CD4-positive, alpha-beta T cell treated with Interleukin-12 subunit alpha and Interleukin-12 subunit beta, for 1 hour (primary cell): ENCODE measurements at places on chromosomes 11 and 22.

GRCh38 chr11:44071157-44071556, 5.1 kb downstream of the ACCS start:
- DNase-seq, result no peak

GRCh38 chr11:6486256-6486655, 5.0 kb downstream of the TIMM10B start:
- DNase-seq, result no peak

DNA sequence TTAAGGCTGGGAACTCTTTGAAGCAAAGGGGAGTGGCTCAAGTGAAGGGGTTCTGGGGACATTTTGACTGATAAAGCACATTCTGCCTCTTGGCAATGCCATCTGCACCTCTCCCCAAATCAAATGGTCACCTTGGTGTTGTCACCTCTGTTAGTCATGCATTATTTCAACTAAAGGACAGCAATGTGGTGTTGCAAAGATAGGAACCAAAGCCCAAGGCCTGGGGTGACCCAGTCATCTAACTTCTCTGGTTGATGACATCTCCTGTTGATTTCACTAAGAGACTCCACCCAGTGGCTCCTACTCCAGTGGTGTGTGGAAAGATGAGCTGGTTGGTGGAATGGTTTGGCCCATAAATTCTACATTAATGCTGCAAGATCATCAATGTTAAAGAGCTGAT, 7.8 kb upstream of the MS4A1 start:
- DNase-seq, result no peak

DNA sequence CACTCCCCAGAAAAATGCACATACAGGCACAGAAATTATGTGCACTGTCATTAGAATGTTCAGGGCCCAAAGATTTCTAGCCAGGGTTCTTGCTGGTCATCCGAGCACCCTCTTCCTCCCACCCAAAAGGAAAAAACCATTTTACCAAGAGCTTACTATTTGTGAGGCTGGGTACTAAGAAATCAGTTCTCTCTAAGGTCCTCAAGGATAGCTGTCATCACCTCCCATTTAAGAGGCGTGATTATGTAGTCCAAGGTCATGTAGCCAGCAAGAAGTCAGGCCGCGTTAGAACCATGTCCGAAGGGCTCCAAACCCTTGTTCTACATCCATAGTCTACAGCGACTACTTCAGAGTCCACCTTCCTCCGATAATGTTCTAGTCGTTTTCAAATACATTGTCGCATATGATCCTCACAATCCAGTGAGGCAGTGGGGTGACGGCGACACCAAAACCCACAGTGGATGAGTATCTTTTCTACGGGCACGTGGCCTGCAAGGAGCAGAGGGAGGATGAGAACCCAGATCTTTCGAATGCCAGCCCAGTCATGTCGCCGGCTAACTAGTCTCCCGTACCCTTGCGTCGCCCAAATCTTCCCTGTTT, 634 bp downstream of the TIMM8B start:
- DNase-seq, result no peak

- no peak for DNase-seq
Observed at GRCh38 chr11:44536788-44537516, 28.5 kb upstream of the CD82 start.

GRCh38 chr11:65390996-65391395, 4.6 kb downstream of the FRMD8 start:
- no peak for DNase-seq
